ENCODE measurements at places on chromosomes 2 and 18.
A peak's percentile ranks its signal among the peaks of the same experiment; 100 is the strongest.

- DNase-seq, result no peak
These were observed 43.8 kb downstream of the EMILIN2 start for GRCh38 chr18:2890606-2891005.

DNA sequence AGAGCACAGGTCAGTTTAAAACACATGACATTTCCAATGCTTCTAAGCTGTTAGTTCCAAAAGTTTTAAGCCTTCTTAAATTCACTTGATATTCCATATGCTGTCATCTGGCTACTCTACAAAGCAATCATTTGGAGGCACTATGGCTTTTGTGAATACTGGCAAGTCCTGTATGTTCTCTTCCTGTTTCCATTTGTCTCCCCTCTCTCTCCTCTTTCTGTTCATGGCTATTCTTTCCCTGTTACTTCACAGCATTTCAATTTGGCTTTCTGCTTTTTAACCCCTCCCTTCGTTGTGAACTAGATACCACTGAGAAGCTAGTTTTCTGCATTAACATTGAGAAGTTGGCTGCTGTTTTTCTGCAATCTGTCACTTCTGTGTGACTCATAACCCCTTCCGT lies 1337.2 kb upstream of the CELF4 start:
- peak; percentile 76 for DNase-seq

DNA sequence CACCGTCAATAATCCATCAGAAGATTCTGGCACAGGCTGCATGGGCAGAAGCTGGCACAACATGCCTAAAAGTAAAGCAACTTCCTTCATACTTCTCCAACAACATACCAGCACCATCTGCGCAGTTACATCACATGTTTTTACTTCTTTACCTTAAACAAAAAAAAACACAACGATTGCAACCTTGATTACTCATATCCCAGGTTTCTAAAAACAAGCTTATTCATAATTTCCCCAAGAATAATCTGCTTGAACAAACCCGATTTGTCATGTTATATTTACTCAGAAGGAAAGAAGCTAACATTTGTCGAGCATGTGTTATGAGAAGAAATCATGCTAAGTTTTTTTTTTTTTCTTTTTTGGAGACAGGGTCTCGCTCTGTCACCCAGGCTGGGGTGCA lies 54.7 kb downstream of the THADA start:
- DNase-seq, result no peak

- no peak for DNase-seq
These were observed 34.1 kb downstream of the LANCL1 start for GRCh38 chr2:210442457-210442856.

DNA sequence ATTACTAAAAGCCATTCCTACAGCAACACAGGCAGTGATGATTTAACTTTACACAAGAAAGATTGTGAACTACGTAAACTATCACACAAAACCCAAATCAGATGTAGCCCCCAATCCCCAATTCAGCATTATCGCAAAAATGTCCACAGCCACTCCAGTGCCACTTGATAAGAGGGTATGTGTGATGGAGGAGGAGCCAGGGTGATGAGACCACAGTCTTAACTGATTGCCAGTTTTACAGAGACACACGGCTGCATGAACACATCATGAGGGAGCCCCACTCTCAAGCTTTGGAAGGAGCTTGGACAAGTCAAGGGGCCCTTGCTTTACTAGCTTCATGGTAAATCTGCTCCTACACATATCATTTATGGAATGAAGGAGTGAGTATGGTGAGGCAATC lies 116.0 kb downstream of the FAM161A start:
- no peak for DNase-seq

- no peak for DNase-seq
These were observed 66.1 kb downstream of the CHN1 start for GRCh38 chr2:174939046-174939445.

DNA sequence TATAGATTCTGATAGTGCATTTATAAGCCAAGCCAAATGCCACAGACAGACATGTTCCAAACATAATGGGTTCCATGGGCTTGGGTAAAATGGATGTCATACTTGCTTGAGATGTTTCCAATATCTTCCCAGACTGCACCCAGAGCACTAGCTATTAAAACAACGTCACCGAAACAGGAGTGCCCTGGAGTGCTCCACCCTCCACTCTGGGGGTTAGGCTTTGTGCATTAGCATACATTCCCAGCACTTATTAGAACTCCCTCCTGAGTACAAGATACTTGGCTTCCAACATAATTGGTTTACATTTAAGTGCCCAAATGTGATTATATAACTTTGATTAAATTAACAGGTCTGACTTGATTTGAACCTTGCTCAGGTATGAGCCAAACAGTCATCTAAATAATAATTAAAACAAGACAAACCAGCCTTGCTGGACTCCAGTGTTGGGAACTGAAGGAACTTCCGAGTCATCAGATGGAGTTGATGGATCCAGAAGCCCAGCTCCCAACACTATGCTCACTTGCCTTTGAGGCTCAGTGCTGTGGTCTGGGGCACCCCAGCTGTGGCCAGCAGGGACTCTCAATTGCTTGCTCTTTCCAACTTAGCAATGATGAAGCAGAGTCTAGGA lies 60.5 kb upstream of the LGALSL start:
- no peak for DNase-seq

DNA sequence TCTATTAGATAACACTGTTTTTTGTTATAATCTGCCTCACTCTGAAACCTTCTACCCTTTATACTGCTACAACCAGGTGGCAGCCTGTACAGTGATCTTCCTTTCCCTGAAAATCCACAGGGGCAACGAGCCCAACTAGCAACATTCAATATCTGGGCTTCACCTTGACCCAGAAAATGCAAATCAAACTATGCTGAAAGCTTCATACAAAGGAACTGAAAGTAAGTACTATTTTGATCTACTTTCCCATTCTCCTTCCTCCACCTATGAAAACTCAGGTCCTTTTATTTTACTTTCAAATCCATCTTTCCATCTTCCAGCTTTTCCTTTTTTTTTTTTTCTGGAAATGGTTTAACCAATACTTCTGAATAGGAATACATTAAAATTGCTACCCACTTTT lies 175.8 kb upstream of the CCDC150 start:
- DNase-seq, result no peak

DNA sequence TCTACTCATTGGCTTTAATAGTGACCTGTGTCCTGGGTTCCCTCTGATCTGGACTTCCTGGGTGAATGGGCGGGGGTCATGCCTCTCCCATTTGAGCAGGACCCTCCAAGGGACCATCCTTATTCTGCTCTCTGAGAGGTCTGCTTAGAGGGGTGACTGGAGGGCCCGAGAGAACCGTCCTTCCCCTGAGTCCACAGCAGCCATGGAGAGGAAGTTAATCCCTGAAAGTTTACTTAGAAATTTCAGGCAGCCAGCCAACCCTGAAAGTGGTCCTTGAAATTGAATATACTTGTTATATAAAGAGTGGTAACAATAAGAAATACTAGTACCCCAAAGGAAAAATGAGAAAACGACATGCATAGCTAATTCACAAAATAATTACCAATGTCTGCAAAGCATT lies 226.1 kb downstream of the DYSF start:
- DNase-seq, result no peak

GRCh38 chr2:216837740-216838139 lies 22.1 kb downstream of the TNP1 start:
- no peak for DNase-seq

DNA sequence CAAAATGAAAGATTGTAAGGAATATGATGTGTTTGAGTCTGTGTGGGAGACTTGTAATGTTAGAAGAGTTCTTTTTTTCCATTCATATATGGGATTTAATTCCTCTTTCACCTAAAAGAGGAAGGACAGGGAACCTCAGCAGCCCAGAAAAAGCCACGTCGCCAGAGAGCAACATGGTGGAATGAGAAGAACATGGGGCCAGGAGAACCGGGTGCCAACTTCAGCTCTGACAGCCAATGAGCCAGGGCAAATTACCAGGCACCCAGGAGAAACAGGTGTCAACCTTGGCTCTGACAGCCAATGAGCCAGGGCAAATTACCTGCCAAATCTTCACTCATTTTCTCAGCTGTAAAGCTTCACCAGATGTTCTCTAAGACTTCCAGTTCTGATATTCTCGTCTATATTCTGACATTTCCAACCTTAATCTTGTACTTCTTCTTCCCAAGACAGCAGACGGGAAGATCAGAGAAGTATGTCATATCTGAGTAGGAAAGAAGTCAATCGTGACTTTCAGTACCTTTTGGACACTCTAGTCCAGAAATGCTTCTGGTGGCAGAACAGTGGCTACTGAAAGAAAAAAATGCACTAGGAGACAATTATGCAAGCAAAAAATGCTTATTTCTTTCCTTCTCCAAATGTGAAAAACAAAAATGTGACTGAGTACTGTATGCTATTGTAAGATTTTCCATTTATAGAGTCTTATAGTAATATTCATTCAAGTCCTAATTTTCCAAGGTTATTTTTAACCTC lies 79.2 kb upstream of the COL5A2 start:
- no peak for DNase-seq

- DNase-seq, result no peak
These were observed 23.5 kb upstream of the KLF11 start for GRCh38 chr2:10019602-10020400.

- no peak for DNase-seq
These were observed 200.7 kb downstream of the MYCN start for GRCh38 chr2:16140771-16141640.

DNA sequence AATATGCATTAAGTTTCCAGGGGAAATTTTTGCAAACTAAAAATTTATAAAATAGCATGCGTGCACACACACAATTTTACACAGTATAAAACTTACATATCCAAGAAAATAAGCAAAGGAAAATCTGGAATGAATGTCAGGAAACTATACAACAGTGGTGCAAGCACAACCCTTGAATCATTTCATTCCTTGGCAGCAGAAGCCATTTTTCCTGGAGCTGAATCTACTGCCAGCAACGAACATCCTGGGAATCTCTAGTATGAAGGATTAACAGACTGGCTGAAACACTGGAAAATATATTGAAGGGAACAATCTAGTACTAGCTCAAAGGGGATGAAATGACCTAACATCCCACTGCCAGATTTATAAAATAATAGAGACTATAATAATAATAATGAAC lies 235.3 kb downstream of the DYM start:
- DNase-seq, result no peak

DNA sequence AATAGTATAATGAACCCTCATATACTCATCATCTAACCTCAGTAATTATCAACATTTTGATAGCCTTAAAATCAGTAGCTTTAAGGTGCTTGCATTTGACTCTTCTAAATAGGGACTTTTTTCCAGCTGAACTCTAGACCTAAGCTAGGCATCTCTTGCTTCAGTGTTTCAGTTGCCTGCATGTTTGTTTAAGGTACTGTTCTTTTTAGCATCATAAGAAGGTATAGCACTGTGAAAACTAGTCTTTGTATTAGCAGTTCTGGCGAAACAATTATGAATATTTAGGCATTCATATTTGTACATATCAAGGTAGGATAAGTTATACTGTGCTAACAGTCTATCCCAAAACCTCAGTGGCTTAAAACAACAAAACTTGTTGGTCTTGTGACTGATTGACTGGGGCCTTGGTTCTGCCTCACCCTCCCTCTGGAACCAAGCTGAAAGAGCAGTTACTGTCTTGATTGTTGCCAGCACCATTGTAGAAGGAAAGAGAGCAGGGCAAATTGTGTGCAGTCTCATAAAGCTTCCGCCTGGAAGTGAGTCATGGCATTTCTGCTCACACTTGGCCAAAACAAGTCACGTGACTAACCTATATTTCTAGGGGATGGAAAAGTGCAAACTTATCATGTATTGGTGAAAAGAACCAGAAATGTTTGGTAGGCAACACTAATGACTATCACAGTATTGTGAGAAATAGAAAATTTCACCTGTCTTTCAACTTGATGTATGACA lies 24.3 kb downstream of the GALNT1 start:
- no peak for DNase-seq

- DNase-seq, result no peak
These were observed 29.1 kb downstream of the HPCAL1 start for GRCh38 chr2:10331702-10332401.

- no peak for DNase-seq
These were observed 921.1 kb downstream of the SOCS6 start for GRCh38 chr18:71209944-71210343.

- DNase-seq, result no peak
These were observed 61.7 kb downstream of the MAP4K4 start for GRCh38 chr2:101759162-101759561.

GRCh38 chr2:229073935-229074334 lies 197.2 kb downstream of the PID1 start:
- DNase-seq, result no peak

- DNase-seq, result no peak
These were observed 27.0 kb upstream of the INO80D start for GRCh38 chr2:206112846-206113547.

DNA sequence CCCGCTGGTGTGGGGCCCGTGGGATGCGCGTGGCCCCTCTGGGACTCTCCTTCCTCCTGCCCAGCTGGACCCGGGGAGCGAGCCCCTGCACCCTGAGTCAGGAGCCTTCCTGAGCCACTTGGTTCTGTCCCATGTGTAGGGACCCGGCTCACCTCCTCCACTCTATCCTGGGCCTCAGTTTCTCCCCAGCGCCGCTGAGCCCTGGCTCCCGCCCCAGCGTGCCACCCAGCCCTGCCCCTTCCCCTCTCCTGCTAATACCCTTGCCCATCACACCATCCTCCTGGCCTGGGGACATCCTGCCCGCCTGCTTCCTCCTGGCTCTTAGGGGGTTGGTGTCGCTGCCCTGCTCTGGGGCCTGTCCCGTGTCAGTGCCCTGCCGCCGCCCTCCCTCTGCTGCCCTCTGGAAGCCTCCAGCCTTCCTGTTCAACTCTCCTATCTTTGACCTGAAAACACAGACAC lies 24.8 kb downstream of the GPC1 start:
- no peak for DNase-seq

- DNase-seq, result no peak
These were observed 679.1 kb downstream of the BCL11A start for GRCh38 chr2:59874361-59874760.

GRCh38 chr18:8770657-8771056 lies 65.3 kb downstream of the MTCL1 start:
- DNase-seq, result no peak

GRCh38 chr2:170928036-170928823 lies 823 bp upstream of the GORASP2 start:
- DNase-seq, result no peak

- DNase-seq, result no peak
These were observed 30.9 kb downstream of the USP14 start for GRCh38 chr18:189254-189653.

DNA sequence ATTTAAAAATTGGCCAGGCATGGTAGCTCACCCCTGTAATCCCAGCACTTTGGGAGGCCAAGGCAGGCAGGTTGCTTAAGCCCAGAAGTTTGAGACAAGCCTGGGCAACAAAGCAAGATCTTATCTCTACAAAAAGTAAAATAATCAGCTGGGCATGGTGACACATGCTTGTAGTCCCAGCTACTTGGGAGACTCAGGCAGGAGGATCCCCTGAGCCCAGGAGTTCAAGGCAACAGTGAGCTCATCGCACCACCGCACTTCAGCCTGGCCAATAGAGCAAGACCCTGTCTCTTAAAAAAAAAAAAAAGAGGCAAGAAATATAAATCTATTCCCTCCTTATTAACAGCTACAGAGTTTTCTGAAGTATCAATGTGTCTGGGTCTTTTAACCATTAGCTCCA lies 51.9 kb downstream of the ESCO1 start:
- DNase-seq, result no peak

GRCh38 chr2:60500861-60501260 lies 52.6 kb downstream of the BCL11A start:
- DNase-seq, result no peak

Data from NCI-H446 treated with DMSO at 0.1 percent for 48 hours (cell line).